ENCODE measurements at places on chromosomes 16 and 17. TPM values are rescaled to one million over a fixed set of nuclear protein-coding genes. Genes with fewer than 3 reads are reported as not detected.

DNA sequence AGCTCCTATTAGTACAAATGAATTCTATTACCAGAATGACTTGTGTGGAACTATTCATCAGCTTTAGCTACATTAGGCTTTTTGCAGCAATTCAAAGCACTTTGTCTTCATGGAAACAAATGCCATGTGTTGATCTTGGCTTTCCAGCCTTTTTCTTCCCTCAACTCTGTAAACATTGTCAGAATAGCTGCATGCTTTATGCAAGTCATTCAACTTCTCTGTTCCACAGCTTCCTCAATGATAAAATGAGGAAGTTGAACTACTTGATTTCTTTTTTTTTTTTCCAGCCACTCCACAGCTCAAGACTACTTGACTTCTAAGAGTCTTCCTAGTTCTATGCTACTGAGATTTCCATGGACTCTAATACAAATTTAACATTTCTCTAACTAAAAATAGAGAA lies 41.1 kb downstream of the KIAA0753 start:
- DNase-seq = peak; percentile 20

DNA sequence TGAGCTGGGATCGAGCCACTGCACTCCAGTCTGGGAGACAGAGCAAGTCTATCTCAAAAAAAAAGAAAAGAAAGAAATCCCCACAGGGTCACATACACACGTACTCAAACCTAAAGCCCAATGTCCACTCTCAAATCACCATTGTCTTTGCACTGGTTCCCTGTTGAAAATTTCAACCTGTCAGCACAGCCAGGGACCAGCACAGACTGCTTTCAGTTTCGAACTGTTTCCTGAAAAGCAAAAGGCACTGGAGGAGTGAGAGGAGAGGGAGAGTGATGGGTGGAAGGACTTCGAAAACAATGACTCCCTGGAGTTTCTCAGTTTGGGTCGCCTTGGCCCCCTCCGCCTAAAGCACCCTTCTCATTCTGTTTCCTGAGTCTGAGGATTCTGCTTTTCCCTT lies 9.0 kb upstream of the CD300C start:
- DNase-seq = no peak

Gene RECQL5
- 21.5 TPM for total RNA-seq

GRCh38 chr17:43660816-43661493 lies 767 bp downstream of the MEOX1 start:
- DNase-seq = no peak

Gene CASKIN1
- 1.0 TPM for total RNA-seq

Gene MMD
- total RNA-seq = 10.3 TPM

Gene WNT3
- 1.4 TPM for total RNA-seq

Gene BCL6B
- total RNA-seq = 14.9 TPM
